ENCODE measurements at places on chromosomes 5 and 9.

DNA sequence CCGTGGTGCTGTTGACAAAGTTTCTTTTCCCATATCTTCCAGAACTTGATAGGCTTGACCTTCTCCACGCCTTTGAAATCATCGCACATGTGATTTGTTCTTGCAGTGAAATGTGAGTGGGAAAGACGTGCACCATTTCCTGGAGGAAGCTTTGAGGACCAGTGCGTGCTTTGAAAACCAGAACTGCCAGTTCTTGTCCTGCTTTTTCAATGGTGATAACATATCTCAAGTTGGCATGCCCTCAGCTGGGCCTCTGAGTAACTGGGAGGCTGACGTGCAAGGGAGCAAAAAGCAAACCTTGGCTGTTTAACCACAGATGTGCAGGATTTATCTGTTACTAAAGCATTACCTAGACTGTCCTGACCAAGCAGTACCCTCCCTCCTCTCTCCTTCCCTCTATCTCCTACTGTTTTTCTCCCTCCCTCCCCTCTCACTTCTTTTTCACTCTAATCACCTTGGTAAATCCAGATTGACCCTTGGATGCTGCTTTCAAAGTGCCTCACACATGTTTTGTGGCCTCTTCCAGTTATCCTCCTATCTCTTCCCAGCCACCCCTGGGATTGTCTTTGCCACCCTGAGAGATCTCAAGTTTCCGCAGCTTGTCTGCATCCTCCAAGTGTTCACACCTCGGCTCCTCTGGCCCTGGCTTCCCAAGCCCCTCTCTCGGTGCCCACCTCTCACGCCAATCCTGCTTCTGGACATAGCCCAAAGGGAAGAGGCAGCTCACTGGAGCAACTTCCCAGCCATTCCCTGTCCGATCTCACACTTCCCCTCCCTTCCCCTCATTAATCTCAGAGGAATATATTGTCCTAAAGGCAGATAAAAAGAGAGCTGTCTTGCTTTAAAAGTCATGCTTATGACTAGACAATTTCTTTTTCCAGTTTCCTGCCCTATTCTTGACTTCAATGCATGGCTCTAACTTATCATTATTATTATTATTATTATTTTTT is 198.3 kb downstream of the ERCC6L2 start:
- DNase-seq = no peak

- DNase-seq = no peak
These were observed 65.6 kb downstream of the ANKRD55 start for GRCh38 chr5:56167519-56167918.

DNA sequence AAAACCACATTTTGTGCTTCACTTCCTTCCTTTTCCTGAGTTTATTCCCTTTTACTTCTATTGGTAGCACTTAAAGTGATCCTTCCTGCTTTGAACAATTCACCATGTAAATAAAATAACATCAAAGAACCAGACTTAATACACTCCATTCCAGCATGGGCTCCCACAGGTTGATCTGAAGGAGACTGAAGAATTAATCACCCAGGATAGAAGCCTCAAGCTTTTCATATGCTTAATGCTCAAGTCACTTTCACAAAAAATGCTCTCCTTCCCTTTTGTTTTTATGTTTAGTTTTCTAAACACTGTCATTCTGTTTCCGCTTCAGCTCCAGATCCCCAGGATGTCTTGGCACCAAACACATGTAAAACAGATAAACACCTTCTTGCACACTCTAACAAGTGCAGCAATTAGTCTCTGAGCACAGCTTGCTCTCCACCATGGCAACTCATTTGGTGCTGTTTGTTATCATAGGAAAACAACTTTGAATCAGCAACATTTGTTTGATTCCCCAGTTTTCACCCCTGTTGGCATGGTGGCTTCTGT is 37.0 kb downstream of the DMRTA1 start:
- DNase-seq = no peak

DNA sequence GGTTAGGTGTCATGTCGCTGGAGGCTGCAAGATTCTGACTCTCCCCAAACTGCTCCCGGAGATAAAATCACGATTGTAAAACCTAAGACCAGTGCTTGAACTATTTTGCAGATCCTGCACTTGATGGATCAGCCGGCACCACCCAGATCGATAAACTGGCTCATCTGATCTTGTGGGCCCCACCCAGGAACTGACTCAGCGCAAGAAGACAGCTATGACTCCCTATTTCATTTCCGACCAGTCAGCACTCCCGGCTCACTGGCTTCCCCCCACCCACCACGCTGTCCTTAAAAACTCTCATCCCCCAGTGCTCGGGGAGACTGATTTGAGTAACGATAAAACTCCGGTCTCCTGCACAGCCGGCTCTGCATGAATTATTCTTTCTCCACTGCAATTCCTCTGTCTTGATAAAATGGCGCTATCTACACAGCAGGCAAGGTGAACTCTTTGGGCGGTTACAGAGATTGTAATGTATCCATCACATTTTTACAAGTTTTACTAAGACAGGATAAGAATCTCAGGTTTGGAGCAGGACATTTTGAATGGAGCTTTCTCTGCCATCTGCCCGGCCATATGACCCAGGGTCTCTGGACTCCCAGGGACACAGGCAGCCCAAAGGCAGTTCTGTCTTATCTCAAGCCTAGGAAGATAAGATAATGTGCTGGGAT is 10.6 kb upstream of the PPP1R26 start:
- DNase-seq = peak; percentile 33
